ENCODE measurements at places on chromosomes 2 and 18.

DNA sequence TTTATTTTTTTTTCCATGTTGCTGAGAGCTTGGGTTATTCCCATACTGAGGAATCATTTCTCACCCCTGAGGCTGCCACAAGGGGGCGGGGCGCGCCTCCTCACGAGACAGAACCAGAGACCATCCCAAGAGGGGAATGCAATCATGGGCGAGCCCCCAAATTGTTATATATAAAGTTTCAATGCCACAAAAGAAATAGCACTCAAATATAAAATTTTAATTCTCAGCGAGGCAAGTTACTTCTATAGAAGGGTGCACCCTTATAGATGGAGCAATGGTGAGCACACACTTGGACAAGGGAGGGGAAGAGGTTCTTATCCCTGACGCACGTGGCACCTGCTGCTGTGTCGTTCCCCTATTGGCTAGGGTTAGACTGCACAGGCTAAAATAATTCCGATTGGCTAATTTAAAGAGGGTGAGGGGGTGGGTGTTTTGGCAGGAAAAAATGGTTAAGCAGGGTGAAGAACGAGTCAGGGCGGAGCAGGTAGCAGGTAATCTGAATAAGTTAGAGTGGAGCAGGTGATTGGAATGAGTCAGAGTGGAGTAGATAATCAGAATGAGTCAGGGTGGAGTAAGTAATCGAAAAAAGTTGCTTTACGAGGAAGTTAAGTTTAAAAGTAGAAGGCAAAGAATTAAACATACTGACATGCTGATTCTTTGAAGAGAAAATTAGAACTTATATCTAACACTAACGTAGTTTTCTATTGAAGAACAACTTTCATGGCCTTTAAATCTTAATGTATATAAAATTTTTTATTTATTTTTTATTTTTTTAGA is 177.5 kb downstream of the MTCL1 start:
- no peak for DNase-seq

DNA sequence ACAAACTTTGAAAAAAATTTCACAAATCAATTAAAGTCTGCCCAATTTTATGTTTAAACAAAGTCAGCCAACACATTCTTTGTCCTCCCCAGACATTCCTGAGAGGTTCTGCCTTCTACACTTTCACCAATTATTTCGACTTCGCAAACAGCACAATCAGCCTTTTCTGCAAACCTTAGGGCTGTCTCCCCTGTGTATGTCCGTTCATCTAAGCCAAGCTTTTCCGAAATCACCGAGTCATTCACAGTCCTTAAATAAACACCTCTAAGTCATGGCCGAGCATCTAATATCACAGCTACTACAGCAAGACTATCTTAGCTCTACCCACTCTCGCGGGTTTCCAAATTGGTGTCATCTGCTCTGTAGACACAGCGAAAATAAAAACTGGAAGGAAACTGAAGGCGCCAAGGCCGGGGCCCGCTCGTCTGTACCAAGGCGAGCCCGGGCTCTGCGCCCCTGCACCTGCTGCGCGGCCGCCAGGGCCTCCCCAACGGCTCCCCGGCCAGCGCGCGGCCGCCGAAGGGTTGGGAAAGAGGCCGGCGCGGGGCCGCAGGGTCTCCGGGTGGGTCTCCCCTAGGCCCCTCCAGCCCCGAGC is 730 bp downstream of the ODC1 start:
- DNase-seq = peak; percentile 35

DNA sequence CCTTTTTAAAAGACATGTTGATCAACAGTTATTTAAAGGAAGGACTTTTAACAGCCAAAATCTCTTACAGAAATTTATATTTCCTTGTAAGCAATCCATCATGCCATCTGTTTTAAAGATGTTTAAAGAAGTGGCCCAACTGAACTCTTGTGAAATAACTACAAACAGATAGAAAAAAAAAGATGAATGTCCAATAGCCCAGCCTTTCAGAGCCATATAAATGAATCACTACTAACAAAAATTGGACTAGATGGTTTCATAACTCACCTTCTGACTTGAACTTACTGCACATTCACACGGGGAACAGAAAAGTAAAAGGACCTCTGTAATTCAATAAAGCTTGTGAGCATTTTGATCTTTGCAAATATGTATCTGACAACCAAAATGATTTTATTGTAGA is 319.0 kb upstream of the CHAC2 start:
- no peak for DNase-seq

DNA sequence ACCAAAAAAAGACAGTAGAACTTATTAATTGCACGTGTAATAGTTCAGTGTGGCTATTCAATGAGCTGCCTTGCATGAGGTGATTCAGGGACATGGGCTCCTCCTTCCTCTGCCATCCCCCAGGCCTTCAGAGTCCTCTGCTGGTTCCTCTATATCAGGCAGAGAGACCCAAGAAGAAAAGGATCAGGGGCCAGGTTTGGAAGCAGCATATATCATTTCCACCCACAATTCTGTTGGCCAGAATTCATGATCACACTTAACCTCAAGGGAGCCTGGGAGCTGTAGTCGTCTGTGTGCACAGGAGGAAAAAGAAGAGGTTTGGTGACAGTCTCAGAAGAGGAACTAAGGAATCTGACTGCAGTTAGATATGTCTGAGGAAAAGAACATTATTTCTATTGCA is 114.0 kb upstream of the GLS start:
- peak; percentile 32 for DNase-seq

- DNase-seq = no peak
Observed at GRCh38 chr18:1652018-1652417, 747.3 kb downstream of the ADCYAP1 start.

- no peak for DNase-seq
Observed at GRCh38 chr2:46147626-46148368, 149.4 kb upstream of the EPAS1 start.

DNA sequence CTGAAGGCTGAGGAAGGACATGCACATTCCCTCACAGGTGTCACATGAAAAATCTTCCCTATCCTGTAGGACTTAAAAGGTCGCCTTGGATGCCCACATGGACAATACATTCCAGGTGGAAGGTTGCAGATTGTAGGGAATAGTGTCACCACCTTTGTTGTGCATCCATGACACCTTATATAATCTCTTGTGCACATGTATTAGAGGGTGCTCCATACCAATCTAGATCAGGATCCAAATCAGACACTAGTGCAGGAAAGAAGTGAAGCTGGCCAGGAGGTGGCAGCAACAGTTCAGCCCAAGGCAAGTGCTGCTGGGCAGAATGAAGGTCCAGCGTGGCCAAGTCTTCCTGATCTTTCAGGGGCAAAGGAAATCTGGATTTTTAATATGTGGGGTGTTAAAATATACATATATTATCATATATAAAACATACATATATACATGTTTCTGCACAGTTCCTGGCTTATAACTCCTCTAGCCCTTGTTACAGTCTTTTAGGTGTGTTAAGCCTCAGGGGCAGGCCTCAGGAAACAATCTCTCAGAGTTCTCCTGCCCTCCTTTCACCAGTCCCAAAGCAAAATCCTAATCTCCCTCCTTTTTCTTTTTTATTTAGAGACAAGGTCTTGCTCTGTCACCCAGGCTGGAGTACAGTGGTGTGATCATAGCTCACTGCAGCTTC is 16.6 kb downstream of the NIF3L1 start:
- DNase-seq = peak; percentile 79

DNA sequence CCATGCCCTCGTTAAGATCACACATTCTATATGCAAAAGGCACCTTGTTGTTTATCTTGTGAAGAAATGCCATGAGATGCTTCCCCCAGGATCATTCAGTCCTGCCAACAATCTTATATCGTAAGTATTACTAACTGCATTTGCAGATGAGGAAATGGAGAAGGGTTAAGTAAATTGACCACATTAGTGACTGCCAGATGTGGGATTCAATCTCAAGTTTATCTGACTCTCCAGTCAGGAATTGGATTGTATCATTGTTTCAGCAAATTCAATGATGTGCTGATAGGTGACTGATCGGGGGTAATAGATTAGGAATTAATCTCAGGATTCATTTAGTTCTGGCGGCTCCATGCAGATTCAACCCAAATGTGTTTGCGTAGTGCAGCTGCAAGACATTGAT is 106.2 kb downstream of the CNTNAP5 start:
- DNase-seq = no peak

DNA sequence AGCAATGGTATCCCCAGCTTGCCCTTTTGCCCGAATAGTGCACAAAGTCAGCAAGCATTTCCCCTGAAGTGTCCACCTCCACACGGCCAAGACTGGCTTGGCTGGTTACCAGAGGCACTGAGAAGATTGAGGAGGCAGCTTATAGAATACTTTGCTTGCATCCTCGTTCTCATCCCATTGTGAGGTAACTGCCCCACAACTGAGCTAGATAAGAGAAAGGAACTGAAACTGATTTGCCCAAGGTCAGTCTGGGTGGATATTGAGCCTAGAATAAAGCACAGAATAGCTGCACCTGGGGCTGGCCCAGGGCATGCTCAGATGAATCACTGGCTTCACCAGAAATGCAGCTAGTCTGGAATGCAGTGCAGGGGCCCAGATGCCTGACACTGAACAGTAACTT is 32.7 kb upstream of the MAP4K3 start:
- DNase-seq = no peak
